Fibroblast of the aortic adventitia (primary cell): ENCODE measurements at places on chromosomes 7 and 10. TPM values are rescaled to one million over a fixed set of nuclear protein-coding genes. Genes with fewer than 3 reads are reported as not detected.

DNA sequence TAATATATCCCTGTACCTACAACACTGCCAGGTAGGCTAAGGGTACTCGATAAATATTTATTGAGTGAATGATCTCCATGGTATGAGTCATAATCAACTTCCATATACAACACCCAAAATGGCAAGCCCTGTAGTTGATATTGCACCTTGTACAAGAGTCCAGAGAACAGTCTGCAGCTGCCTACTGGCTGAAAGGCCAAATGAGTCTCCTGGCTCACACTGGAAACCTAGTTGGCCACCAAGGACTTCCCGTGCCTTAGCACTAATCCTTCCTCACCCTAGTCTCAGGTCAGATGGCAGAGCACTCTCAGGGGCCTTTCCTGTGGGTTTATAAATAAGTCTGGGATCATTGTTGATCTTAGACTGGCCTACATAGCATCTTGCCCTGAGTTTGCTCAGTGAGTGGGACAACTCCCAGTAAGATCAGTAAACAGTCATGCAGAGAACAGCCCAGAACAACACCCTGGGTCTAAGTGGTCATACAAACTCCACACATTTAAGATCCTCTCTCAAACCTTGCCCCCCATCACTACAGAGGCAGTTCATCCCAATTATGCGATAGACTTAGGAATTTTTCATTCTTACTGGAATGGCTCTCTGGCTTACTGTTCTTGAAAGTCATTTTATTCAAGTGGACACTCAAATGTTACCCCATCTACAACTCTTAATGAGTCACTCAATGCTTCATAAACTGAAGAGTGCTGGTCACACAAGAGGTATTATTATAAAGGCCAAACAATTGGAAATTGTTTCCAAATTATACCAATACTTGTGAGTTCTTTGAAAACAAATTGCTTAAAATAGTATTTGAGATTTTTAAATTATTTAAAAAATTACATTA lies 14.7 kb upstream of the SLC16A9 start:
- no peak for DNase-seq

Gene MNX1
- total RNA-seq, result not detected in 2 replicates

DNA sequence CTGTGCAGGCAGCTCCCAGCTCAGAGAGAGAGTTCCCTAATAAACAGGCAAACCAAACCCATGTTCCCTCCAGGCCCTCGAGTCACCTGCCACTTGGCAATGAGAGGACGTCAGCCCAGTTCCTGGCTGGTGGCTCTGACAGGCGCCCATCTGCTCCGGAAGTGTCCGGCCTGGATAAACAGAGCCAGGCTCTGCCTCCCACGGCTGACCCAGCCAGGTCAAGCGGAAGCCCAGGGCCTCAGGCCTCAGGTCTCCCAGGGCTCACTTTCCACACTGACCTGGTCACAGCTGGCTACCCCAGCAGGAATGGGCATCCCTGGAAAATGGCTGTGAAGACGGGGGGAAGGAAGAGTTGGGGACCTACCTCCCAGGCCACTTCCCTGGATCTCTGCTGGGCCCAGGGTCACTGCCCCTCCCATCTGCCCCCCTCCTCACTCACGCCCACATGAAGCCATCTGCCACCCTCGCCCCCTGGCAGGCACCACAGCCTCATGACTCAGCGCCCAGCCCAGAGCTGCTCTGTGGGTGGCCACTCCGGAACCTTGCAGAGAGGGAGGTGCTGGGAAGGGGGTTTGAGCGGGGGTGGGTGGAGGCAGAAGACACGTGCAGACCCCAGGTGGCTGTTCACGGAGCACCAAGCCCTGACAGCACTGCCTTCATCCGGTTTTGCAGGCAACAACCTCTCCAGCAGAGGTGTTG lies 37.4 kb upstream of the DUSP5 start:
- DNase-seq, result no peak

- DNase-seq, result peak; percentile 47
These were observed 12.7 kb downstream of the PLEKHA8 start for GRCh38 chr7:30040938-30041337.

DNA sequence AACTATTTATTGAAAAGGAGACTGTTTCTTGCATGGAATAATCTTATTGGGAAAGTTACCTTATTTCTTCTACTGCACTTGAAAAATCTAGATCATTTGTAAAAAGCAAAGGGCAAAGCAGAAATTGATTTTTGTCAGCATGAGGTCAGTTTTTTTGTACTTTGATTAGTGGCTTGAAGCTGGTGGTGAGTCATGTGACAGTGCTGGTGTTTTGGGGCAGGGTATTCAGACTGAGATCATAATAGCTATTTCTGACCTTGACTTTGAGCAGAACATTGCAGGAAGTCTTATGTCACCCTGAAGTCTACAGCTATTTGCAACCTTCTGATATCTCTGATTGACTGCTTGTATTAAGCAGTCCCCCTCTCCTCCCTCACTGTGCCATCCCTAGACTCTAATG lies 66.3 kb upstream of the SORCS3 start:
- no peak for DNase-seq

Gene SLC39A12
- not detected in 2 replicates for total RNA-seq

Gene MTURN
- total RNA-seq, result 29.8 and 67.8 TPM in 2 replicates

- DNase-seq, result peak; percentile 58
These were observed 6.6 kb upstream of the DEPP1 start for GRCh38 chr10:44985175-44985681.

Gene SPAG6
- not detected in 2 replicates for total RNA-seq

Gene ETV1
- total RNA-seq, result 5.8 and 75.7 TPM in 2 replicates

GRCh38 chr7:24035366-24036032 lies 248.5 kb upstream of the NPY start:
- DNase-seq, result no peak

Gene AGK
- total RNA-seq, result 28.1 and 28.7 TPM in 2 replicates

Gene PIK3CG
- total RNA-seq, result 0.08 TPM in 1 of 2 replicates, not detected in the other

Gene PRKG1
- total RNA-seq, result 45.6 and 60.2 TPM in 2 replicates

DNA sequence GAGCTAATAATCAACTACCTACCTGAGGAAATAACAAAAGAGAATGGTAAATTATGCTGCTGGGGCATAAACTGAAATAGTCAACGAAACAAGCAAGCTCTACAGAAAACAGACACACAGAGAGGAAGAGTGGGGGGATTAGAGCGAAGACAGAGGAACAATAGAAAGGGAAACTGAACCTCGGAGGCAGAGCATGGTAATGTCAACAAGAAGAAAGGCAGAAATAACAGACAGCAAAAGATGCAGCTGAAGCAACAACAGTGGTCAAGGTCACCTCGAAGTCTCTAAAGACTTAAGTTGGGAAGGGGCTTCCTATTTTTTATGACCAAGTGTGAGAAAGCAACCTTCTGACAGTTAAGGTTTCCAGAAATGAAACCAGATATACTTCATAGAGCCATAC lies 177.0 kb downstream of the ZNF438 start:
- DNase-seq, result no peak

Gene SMC3
- 49.3 and 58.3 TPM in 2 replicates for total RNA-seq

GRCh38 chr10:51079331-51079730 lies 5.0 kb downstream of the PRKG1 start:
- DNase-seq, result no peak

- DNase-seq, result no peak
These were observed 17.4 kb upstream of the CEP41 start for GRCh38 chr7:130458257-130458656.

GRCh38 chr7:24164401-24164800 lies 119.6 kb upstream of the NPY start:
- no peak for DNase-seq

DNA sequence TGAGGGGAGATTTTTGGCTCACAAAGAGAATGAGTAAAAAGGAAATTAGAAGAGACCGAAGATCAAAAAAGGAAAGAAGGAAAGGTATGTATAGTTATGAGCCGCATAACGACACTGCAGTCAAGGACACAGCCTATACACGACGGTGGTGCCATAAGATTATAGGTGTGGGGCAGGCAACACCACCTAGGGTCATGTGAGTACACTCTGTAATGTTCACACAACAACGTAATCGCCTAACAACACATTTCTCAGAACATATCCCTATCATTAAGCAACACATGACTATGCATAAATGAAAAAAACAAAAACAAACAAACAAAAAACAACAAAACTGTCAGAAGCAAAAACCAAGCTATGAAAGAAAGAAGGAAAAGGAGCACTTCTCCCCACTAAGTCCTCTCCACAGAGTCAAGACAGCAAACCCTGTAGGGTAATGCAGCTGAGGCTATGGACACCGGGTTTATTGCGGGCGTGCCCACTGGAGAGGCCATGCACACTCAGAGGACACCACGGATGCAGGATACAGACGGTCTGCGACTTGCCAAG lies 45.1 kb downstream of the PIP4K2A start:
- no peak for DNase-seq

DNA sequence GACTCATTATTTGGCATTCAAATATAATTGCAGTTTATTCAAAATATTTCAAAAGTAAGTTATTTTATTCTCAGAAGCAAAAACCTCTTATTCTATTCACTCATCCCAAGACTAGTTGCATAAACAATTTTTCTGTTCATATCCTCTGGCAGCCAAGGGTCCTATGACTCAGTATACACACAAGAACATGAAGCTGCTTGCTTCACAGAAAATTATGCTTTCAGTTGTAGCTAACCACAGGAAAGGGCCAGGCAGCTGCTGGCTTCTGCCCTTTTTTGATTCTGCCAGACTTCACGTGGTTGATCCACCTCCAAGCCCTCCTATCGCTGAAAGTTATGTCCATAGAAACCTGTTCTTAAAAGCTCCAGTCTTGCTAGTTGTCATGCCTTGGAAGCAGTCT lies 108.8 kb downstream of the ABCA13 start:
- DNase-seq, result peak; percentile 80

Gene COX15
- 36.1 and 44.2 TPM in 2 replicates for total RNA-seq

GRCh38 chr7:46257761-46258448 lies 336.8 kb upstream of the IGFBP3 start:
- DNase-seq, result peak; percentile 91
